ENCODE measurements at places on chromosomes 3 and 15.

GRCh38 chr3:161096771-161097367, 8.3 kb downstream of the B3GALNT1 start:
- no peak for DNase-seq

DNA sequence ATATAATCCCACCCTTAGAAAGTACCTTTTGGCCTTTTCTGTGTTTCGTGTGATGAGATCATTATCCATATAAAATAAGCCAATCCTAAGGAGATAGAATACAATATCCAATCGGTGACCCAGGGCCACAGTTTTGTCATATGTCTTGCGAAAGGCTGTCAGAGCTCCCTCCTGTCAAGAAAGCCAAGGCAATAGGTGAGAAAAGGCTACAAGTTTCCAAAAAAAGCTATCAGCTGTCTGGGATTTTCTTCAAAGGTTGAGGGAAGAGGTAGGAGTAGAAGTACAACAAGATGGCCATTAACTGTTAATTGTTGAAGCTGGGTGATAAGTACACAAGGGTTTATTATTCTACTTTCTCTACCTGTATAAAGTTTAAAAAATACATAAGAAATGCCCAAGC, 4.0 kb downstream of the PSMD6 start:
- no peak for DNase-seq

DNA sequence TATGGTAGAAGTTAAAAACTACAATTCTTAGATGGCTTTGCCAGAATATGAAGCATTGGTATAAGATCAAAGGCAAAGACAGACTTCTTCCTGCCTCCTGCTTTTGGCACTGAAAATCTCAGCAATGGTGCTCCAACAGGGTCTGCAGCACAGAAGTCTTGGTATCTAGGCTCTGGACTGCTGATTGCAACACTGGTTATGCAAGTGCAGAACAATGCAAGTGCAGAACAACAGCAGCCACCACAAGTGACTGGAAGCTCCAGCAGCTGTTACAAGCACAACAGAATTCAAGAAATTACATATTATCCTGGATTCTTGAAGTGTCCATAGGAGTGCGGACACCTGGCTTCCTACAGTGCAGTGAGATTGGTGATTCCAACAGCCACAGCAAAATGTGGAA, 33.7 kb downstream of the ZBTB20 start:
- DNase-seq, result no peak

- DNase-seq, result no peak
Measured at GRCh38 chr15:42918047-42918446, 2.5 kb downstream of the TTBK2 start.

GRCh38 chr3:141537856-141538255, 51.0 kb downstream of the RASA2 start:
- DNase-seq, result no peak

Measured in hippocampal formation (tissue), 2 donors.